ENCODE measurements at places on chromosomes 2 and 18.

- no peak for DNase-seq
Observed at GRCh38 chr2:23695214-23695889, 231.6 kb downstream of the ATAD2B start.

DNA sequence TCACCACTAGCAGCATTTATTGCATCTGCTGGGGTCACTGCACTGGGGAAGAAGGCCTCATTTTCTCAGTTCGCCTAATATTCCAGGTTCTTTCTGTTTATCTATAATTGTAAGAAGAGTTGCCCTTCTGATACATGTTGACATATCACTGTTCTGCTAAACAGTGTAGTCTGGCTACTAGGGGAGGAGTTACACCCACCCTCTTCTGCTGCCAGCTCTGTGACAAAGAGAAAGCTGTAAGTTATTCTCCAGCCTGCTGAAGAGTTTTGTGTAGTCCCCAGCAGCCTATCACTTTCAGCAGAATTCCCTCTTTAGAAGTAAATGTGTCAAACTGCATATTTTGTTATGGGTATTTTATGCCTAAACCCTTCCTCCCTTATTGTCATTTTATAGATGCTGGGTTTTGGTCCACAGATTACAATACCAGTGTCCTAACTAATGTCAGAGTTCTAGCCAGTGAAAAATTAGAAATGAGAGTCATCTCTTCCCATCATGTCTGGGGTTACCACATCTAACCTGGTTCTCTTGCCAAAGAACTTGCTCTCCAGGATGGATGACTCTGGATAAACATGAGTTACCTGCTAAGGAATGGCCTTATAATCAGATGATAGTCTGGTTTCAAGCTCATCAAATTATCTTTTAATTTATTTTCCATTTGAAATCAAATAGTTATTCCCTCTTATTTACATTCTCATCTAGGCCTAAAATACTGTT is 5.6 kb upstream of the MBOAT2 start:
- no peak for DNase-seq

DNA sequence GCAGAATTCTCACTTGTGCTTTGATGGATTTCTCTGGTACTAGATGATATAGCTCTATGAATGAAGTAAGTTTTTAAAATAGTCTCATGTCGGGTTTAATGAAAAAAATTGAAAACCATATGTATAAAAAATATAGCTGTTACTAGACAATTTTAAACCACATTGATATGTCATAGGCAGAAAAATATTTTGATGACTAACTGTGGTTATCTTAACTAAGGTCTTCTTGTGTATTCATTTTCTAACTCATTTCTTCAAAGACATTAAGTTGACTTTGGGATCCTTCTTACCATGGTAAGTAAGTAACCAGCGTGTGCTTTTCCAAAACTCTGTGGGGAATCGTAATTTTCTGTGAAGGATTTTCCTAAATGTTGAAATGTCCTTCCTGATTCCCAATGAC is 160.9 kb upstream of the COL3A1 start:
- DNase-seq: peak; percentile 30

DNA sequence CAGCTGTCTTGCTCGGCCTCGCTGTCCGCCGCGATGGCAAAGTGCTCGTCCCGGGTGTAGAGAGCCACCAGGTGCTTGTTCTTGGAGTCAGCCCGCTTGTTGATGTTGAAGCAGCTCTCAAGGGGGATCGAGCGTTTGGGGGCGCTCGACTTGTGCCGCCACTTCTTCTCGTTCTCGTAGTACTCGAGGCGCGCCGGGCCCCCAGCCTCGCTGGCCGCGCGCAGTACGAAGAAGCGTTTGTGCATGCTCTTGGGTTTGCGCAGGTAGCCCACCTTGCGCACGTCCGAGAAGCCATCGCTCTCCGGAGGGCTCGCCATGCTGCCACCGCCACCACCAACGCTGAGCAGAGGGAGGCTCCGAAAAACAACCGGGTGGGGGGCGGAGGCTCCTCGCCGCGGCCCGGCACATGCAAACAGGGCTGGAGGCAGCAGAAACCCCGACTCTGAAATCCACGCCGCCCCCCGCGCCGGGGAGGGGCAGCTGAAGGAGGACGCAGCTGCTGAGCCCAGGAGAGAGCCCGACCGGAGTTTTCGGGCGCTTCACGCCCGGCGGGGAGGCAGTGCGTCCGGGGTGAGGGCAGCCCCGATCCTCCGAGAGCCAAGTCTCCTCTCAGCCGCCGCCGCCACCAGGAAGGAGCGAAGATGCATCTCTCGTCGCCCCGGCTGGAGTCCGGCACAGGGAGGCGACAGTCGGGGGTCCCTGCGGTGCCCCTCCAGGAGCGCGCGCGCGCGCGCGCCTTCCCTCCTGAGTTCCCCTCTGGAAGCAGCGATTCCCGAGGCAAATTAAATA is 1.0 kb downstream of the IRS1 start:
- DNase-seq: peak; percentile 44

- no peak for DNase-seq
Observed at GRCh38 chr2:9681427-9681817, 50.6 kb upstream of the YWHAQ start.

- no peak for DNase-seq
Observed at GRCh38 chr2:236831698-236832097, 254.0 kb upstream of the COPS8 start.

DNA sequence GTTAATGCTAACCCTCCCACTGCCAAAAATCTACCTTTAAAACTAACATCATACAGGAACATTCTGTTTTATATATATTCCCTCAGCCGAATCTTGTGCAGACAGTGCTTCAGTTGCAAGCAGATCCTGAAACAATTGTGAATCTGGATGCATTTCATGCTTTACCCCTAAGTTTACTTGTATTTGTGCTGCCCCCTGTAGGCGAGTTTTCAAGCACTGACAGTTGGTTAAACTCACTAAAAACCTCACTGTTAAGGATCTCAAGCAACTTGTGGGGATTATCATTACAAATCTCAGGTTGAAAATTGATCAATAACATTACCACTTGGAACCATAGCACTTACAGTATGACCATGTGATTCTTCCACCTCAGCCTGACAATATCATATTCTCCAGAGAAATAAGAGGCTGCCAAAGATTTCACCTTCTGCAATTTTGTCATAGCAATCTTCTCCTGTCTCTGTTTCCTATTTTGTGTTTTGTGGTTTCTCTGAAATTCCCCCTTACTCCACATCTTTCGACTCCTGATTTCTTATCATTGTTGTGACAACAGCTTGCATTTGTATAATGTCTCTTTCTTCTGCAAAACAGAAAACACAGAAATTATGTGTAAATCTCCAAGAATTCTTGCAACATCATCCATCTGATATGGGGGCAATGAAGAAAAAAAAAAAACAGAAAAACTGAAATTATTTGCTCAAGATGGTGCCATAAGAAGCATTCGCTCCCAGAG is 354.6 kb upstream of the SETBP1 start:
- DNase-seq: no peak

DNA sequence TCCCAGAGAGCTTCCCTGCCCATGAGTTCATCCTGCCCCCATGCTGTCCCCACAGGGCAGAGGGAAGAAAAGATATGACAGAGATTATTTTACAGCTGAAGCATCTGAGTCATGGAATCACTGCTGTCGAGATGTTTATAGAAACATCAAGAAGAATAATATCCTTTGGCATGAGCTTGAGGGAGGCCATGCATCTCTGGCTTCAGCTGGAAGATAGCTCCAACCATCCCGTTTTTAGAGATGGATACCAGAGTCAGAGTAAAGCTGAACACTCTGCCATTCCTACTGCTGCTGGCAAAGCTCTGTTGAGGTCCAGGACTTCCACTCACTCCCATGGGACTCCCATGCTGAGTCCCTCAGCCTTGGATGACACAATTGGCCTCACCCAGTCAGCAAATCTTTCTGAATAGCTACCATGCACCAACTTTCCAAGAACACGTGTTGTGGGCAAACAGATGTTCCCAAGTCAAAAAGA is 167.8 kb downstream of the TTC32 start:
- DNase-seq: peak; percentile 71

DNA sequence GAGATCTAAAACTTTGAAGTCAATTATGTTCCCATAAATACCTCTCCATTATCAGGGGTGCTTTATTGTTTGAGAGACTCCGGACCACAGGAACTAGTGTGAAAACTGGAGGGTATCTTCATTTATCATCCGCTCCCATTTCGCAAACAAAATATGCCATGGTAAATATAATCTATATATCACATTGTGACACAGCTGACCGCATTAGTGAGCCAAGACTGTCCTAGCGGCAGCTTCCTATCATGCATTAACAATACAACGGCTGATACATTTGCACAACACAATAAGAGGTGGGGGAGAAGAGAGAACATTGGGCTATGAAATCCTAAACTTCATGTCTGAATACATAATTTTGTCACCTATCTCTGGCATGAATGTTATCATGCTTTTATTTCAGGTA is 29.5 kb downstream of the BCL11A start:
- no peak for DNase-seq

GRCh38 chr2:113762377-113763118 is 6.1 kb upstream of the SLC35F5 start:
- peak; percentile 86 for DNase-seq

DNA sequence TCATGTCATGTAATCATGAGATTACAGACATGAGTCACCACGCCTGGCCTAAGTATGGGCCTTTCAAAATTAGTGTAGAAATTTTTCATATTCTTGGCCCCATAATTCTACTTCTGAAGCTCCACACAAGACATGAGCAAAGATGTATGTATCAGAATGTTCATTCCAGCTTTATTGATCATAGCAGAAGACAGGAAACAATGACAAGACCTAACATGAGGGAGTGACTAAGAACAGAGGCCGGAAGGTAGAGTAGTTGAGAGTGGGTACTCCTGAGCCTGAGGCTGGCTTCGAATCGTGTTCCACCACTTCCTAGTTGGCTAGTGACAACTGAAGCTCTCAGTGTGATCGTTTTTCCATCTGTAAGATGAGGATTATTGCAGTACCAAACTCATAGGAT is 89.3 kb downstream of the ARMC9 start:
- DNase-seq: no peak

- no peak for DNase-seq
Observed at GRCh38 chr2:130756053-130756873, 923 bp downstream of the AMER3 start.

- no peak for DNase-seq
Observed at GRCh38 chr2:191041418-191042161, 27.6 kb upstream of the STAT1 start.

- no peak for DNase-seq
Observed at GRCh38 chr2:202705446-202706020, 70.8 kb downstream of the FAM117B start.

GRCh38 chr2:132521341-132521740 is 104.7 kb downstream of the GPR39 start:
- DNase-seq: no peak

DNA sequence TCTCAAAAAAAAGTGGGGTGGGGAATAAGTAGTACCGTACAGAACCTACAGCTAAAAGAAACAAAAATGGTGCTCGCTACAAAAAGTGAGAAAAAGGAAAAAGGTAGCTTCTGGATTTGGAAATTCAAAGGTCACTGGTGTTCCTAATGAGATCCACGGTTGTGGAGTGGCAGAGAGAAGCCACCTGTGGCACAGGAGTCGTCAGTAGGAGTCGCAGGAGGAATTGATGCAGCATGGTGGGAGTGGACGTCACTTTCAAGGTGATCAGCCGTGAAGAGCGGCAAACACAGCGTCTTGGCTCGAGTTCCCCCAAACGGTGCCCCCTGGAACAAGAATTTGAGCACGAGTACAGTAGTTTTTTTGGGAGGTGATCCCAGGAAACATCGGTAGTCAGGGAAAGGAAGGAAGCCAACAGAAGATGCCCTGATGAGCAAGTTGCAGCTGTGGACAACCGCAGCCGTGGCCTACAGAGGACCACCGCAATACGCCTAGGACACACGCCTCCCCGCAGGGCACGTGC is 1.4 kb upstream of the TTL start:
- DNase-seq: no peak

- DNase-seq: no peak
Observed at GRCh38 chr2:59171019-59171418, 929.9 kb upstream of the FANCL start.
